ENCODE measurements at places on chromosomes 2 and 18.

GRCh38 chr2:41387519-41387918 is 660.3 kb upstream of the PKDCC start:
- no peak for DNase-seq

GRCh38 chr18:71986351-71987050 is 557.6 kb downstream of the CBLN2 start:
- DNase-seq, result no peak

GRCh38 chr18:7946734-7947377 is 379.7 kb downstream of the PTPRM start:
- DNase-seq, result peak; percentile 32

DNA sequence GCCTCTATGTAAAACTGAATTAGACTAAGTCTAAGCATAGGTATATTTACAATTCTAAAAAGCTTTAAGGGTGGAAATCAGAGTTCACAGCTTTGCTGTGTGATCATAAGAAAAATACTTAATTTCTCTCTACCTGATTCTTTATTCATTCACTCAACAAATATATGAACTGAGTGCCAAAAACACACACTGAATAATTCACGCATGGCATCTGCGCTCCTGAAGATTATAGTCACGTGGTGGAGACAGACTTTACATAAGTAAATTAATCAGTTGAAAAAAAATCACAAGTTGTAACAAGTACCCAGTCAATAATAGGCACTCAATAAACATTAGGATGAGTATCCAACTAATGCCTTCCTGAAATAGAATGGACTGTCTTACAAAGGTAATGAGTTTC is 351.6 kb downstream of the METTL4 start:
- DNase-seq, result no peak

DNA sequence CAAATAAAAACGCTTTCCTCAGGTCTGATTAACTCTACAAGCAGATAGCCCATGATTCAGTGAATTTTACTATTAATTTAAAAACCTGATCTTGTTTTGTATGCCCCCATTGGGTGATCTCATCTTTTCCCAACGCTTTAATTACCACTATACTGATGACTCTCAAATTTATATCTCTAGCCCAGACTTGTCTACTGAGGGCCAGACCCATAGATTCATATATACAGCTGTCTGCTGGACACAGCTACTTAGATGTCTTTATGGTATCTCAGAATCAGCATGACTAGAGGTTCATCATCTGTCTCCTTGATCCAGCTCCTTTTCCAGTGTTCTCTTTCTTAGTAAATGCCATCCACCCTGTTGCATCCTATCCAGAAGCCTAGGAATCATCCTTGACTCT is 33.8 kb downstream of the TAF1B start:
- DNase-seq, result no peak

DNA sequence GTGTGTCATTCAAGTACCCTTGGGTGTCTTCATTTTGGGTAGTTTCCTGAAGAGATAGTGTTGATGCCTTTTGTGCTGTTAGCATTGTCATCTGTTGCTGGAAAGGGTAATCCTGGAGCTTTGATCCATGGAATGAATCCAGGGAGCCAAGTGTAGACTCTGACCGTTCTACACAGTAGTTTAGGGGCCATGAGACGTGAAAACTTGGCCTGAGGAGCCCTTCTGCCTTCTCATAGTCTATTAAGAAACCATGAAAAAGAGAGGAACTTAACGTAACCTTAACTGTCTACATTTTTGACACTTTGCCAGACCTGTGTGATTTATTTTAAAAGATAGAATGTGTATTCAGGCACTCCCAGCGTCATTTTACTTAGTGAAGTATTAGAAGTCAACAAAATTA is 194.0 kb downstream of the BABAM2 start:
- no peak for DNase-seq

- DNase-seq, result no peak
These were observed 5.1 kb downstream of the ZNF236 start for GRCh38 chr18:76827205-76828200.

DNA sequence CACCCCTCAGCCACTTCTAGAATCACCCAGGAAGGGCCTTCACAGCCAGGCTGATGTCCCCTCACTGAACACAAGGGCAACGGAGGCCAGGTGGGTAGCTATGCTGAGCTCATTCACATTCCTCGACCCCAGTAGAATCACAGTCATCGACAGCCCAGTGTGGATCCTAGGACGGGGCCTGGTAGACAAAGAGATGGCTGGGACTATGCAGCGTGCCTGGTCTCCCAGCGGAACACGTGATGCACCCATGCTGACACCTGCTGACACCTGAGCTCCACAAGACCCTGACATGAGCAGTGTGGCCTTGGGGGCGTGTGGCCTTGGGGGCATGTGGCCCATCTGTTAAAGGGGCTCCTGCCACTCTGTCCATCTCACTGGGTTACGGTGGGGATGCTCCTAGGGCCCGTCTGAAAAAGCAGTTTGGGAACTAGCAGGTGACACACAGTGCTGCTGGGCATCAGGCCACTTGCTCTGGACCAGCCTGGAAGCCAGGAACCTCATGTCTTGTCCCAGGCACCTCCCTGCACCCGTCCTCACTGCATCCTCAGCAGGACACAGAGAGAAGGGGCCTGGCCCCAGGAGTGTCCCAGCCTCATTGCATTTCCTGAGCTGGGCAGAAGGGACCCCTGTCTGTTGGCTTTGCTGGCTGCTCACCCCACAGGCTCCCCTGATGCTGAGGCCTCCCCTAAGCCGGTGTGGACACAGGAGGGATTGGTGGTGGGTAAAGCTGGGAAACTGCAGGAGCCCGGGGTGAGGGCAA is 9.7 kb downstream of the ECEL1 start:
- no peak for DNase-seq

GRCh38 chr18:45012286-45012685 is 331.6 kb downstream of the SETBP1 start:
- no peak for DNase-seq

GRCh38 chr2:149388120-149388816 is 57.9 kb downstream of the LYPD6 start:
- no peak for DNase-seq

DNA sequence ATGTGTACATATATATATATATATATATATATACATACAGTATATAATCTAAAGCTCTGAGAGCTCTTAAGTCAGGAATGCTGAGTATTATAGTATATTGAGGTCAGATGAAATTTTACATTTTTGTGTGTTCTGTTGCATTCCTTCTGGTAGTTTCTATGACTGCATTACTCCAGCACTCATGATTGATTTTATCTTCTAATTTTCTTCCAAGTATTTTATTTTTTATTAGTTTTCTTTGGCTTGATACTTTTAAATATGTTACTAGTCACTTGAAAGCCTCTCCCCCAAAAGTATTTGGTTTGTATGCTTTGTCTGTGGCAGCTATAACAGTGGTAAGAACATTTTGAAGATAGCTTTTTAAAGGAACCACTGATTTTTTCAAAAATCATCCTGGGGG is 25.0 kb downstream of the METTL21A start:
- no peak for DNase-seq

GRCh38 chr2:61786876-61787275 is 67.0 kb downstream of the FAM161A start:
- DNase-seq, result no peak

- no peak for DNase-seq
These were observed 343.4 kb upstream of the HS6ST1 start for GRCh38 chr2:128662051-128662471.

DNA sequence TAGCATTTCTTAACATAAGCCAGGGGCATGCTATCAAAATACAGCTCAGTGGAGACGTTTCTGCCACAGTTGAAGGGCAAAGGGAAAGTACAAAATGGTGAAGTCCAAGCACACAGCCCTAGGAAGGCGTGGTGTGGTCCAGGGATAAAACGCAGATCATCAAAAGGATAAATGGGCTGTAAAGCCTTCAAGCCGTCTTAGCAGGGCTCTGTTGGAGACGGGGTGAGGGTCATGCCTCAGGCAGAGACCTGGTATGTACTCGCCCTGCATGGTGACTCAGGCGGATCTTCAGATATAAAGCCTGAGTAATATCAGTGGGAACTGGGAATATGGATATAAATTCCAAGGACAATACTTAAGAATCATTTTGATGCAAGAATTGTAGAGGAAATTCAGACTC is 61.2 kb downstream of the NGEF start:
- no peak for DNase-seq

DNA sequence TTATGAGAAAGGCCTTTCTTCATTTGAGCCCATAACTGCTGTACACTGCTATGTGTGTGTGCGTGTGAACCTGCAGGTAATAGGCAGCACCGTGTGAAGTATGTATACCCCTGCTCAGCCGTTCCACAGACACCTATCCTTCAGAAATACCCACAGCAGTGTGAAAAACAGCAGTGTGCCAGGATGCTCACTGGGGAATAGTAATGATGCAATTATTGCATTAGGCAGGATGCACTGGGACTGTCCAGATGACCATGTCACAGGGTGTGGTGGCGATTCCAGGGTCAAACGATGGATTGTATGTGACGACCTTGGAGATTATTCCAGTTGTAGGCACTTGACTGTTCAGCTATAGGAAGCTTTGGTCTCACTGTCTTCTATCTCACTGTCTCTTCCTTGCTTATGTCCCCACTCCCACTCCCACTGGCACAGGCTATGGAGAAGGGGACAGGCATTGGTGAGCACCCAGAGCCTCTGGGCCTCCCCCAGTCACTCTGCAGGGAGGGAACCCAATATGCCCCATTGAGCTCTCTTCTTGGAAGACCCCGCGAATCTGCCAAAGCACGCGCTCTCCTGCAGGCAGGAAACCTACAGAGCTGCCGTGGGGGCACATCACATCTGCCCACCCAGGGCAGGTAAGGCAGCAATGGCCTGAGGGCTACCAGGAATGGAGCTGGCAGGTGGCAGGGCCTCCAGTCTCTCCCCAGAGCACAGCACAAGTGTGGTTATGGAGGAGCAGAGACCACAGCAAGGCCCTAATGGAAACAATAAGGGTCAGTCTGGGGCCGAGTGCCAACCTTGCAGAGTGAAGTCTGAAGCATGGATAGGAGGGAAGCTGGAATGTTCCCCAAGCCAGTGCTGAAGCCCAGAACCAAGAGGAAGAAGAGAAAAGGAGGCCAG is 518.9 kb upstream of the RAB6C start:
- DNase-seq, result no peak

DNA sequence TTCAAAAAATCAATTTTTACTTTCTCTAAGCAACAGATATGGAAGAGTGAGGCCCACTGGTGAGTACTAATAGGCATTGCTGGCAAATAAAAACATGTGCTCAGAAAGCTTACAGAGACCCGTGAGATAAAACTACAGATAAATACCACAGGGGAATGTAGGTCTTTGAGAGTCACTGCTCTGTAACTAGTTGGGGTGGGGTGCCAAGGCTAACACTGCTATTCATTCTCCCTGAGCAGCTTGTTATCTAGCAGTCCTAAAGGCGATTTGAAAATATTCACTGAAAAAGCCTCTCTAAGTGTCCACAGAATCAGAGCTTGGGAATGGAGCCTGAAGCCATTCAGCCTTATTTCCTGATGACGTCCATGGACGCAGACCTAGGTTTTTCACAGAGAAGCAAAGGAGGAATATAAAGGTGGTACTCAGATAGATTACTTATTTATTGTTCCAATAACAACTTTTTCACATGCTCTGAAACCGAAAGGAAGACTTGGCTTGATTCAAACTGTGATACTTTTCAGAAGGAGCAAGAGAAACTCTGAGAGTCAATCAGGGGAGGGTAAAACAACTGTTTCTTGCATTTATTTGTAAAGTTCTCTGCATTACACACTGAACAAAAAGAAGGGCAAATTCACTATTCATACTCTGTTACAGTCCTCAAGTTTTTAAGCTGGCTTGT is 188.4 kb downstream of the PPP1R1C start:
- no peak for DNase-seq

GRCh38 chr2:2291500-2292260 is 39.4 kb downstream of the MYT1L start:
- DNase-seq, result no peak

DNA sequence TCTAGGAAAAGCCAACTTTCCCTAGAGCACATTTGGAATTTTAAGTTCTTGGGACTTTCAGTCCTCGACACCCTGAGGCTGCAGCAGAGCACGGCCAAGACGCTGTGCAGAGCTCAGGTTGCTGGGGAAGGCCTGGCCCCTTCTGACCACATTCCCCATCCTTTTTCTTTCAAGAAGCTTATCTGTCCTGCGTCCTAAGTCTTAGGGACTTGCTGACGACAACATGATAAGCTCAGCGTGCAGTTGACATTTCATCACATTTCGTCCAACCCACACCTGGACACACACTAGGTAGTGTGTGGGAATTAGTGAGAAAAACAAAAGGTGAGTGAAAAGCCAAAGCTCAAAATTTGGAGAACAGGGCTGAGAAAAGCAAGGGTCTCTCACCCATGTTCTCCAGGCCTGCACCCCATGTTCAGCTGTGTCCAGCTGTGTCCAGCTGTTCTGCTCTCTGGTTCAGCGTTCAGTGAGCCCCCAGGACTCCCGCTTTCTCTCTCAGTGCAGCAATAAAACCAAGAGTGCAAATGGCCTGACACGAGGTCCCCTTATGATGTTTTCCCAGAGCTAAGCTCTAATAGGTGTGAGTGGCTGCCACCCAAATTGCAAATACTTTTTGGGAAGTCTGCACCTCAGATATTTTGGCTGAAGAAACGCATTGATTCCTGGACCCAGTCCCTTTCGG is 101.9 kb downstream of the RGPD3 start:
- DNase-seq, result no peak
